ENCODE measurements at places on chromosomes 2 and 18. TPM values are rescaled to one million over a fixed set of nuclear protein-coding genes. Genes with fewer than 3 reads are reported as not detected.

Gene CLIP4
- 1.2 TPM for total RNA-seq

Gene ALPG
- total RNA-seq = not detected

Gene SLC11A1
- total RNA-seq = 0.08 TPM

Gene ASIC4
- not detected for total RNA-seq

Gene LHCGR
- total RNA-seq = not detected

Gene STK16
- total RNA-seq = 20.4 TPM

DNA sequence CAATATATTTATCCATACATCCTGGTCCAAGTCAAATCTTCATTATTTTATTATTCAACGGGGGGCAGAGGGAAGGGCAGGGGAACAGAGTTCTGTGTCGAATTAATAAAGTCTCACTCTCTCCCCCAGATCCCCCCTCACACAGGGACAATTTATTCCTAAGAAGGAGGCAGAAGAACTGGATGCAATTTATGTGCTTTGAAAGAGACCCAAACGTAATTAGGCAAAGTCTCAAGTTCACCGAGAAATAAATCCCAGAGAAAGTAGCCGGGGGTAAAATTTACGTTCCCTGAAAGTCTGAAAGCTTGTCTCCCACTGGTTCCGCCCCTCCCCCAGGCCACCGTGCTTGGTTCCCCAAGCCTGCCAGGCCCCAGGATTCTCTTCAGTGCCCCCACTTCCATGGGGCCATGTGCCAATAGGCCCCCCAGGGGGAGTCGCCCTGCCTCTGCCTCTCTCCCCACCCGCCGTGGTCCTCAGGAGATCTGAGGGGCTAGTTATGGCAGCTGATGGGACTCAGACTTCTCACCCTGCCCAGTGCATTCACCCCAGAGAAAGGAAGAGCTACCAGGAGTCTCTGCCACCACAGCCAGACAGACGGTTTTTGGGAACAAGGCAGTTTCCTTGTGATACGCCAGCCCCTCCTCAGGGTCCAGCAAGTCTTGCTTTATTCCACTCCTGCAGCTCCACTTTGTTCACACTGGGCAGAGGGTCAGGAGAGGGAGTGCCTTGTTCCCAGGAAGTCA lies 215.5 kb downstream of the CYP26B1 start:
- no peak for DNase-seq

DNA sequence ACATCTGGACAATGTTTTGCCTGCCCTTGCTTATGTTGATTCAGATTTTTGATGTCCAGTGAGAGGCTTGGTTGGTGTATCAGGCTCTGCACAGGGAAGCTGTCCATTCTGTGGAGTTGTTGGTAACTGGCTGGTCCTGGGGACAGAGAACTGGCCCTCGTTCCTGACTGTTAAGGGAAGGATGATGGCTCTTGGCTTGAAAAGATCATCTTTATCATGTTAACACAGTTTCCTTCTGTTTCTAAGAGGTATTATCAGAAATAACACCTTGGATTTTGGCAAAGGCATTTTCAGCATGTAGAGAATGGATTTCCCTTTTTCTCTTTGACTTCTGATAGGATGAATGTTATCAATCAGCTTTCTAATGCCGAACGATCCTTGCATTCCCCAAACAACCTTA lies 19.3 kb downstream of the STK25 start:
- no peak for DNase-seq

GRCh38 chr2:57726294-57726693 lies 320.3 kb upstream of the VRK2 start:
- no peak for DNase-seq

DNA sequence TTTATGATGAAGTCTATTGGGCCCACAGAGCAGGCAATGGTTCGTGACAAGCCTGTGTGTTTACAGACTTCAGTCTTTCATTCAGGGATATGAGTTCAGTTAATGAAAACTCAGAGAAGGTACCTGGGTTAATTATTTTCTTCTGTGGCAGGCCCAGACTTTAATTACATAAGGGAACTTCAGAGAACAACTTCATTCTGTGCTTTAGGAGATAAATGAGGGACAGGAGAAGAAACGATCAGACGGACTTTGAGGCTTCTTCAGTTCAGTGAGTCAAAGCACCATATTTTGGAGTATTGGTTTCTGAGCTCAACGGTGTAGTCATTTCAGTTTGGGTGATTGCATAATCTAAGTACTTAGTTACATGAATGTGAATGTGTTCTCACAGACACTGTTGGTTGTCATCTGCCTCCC lies 203.0 kb upstream of the KCNJ3 start:
- no peak for DNase-seq

Measured in HT1080 (cell line).